SJSA1 (cell line): ENCODE measurements at places on chromosomes 4 and X. TPM values are rescaled to one million over a fixed set of nuclear protein-coding genes. Genes with fewer than 3 reads are reported as not detected.

GLUD2 gene
- 0.38 and 0.55 TPM in 2 replicates for total RNA-seq

CNKSR2 gene
- 0.47 TPM in 1 of 2 replicates, not detected in the other for total RNA-seq

DNA sequence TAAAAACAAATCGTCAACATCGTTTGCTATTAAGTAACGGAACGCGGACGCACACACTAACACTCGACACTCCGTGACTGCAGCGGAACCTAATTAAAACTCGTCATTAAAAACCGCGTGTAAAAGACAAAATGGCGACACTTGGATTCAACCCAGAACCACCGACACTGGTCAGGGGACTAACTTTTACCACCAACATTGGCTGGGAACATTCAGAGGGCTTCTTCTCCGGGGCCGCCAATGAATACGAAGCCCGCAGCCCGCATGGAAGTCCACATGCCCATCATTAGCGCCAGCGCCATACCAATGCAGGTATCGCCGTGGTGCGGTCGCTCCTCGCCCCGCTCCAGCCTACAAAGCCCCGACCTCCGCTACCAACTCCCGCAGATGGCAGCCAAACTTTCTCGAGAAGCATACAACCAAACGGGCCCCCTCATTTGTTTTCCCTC lies 498 bp downstream of the RBMX start:
- 0 out of 2 replicates have a peak, but pooled peaks cover 3% of the 10 kb centered on the region for H3K4me1 ChIP-seq
- H3K36me3 ChIP-seq, result peaks cover 49% of the 10 kb centered on the region
- no peaks in the 10 kb centered on the region for H3K27me3 ChIP-seq

- no peaks in the 10 kb centered on the region for H3K36me3 ChIP-seq
- DNase-seq, result no peak
- no peak overlapping the region for H3K27ac ChIP-seq
- H3K4me1 ChIP-seq, result no peaks in the 10 kb centered on the region
- peaks cover 9% of the 10 kb centered on the region for H3K27me3 ChIP-seq
Observed at GRCh38 chr4:159592898-159593556, 490.1 kb downstream of the RAPGEF2 start.

DNA sequence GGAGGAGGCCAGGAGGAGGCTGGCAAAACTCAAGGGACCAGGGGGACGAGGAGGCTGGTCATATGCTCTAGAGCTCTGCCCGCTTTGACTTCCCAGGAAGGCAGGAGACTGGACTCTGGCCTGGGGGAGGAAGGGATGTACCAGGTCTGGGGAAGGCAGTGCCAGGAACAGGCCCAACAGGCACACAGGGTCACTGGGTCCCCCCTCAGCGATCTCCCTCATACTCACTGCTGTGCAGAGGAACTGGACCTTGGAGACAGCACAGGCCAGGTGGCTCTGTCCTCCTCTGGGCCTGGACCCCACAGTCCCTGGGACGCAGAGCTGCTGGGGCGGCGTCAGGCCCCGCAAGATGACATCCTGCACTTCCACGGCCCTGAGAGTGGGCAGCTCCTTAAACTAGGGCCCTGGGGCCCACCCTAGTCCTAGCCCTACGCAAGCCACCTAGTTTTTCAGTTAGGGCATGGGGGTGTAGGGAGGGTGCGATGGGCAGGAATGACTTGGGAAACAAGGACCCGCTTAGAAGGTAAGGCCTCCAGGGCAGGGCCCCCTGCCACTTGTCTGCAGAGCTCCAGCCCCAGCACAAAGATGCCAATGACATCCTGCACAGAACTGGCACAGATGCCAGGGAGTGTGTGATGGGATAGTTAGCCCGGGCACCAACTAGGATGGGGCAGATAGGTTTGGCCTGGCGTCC lies 59.5 kb downstream of the HTRA3 start:
- no peaks in the 10 kb centered on the region for H3K4me1 ChIP-seq
- H3K27me3 ChIP-seq, result no peaks in the 10 kb centered on the region
- no peak overlapping the region for H3K4me3 ChIP-seq
- no peaks in the 10 kb centered on the region for H3K36me3 ChIP-seq

DNA sequence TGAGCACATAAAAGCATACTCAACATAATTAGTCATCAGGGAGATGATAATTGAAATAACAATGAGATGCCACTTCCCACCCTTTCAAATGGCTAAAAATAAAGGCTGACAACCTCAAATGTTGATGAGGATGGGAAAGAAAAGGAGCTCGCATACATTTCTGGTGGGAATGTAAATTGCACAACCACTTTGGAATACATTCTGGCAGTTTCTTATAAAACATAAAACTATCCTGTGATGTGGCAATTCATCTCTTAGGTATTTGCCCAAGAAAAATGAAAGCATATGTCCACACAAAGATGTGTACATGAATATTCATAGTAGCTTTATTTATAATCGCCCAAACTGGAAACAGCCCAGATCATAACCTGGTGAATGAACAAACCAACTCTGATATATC lies 687 bp upstream of the ZNF275 start:
- no peak overlapping the region for H3K27ac ChIP-seq
- H3K27me3 ChIP-seq, result no peaks in the 10 kb centered on the region; the same call in 1 of the 2 replicates

DNA sequence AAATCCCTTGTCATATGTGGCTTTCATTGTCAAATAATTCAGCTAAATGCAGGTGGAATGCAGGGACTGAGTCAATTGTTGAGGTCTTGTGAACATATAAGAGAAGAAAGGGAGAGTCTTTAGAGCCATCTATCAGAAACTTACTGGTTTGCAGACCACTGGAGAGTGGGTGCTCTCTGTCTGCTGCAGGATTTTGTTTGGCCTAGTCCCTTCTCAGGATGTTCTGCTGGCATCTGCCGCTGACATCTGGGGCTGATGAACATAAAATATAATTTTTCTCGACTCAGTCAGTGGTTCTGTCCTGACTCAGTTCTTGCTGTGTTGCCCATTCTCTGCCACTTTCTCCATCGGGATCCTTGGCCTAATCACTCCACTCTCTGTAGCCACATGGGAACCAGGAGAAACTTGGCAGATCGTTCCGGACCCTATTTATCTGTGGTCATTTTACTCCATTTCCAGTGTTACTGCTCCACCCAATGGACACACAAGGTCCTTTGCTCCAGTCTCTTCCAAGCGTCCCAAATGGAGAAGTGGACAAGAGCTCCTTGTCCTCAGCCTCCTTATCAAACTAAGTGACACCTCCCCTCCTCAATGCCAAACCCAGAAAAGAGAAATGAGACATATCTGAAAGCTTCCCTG lies 436.2 kb downstream of the FAT4 start:
- DNase-seq, result peak; percentile 44
- no peaks in the 10 kb centered on the region for H3K36me3 ChIP-seq
- H3K27me3 ChIP-seq, result no peaks in the 10 kb centered on the region
- no peak overlapping the region for H3K4me3 ChIP-seq
